ENCODE measurements at places on chromosomes 11 and 22.

GRCh38 chr11:118625036-118625690 lies 17.7 kb downstream of the PHLDB1 start:
- DNase-seq, result peak; percentile 48

DNA sequence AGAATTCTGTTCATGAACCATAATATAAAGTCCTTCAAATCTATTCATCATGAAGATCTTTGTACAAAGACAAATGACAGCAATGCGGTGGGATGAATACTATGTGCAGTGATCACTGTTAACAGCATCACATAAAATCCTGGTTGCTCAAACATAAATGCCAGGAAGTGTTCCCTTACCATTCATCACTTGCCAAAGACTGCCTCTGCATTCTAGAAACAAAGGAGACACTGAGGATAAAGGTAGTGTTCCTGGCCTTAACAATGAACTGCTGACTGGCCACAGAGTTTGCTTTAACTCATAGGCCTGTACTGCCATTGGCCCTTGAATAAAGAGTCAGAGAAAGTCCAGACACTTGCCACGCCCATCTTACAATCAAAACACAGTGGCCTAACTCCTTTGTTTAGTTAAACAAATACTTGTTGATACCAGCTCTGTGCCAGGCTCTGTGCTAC lies 29.5 kb downstream of the C2CD3 start:
- no peak for DNase-seq

GRCh38 chr11:119509969-119510401 lies 87.0 kb upstream of the THY1 start:
- DNase-seq, result no peak

DNA sequence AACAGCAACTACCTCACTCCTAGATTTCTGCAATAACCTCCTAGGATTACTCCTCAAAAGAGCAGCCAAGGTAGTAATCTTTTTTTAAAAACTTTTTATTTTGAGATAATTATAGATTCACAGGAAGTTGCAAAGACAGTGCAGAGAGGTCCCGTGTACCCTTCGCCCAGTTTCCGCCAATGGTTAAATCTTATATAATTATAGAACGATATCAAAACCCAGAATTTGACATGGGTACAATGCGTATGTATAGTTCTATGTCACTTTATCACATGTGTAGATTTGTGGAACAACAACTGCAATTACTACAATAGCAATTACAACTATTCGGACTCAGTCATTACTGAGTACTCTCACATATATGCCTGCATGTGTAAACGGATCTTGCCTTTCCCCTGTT lies 94.8 kb upstream of the APOA1 start:
- DNase-seq, result no peak

DNA sequence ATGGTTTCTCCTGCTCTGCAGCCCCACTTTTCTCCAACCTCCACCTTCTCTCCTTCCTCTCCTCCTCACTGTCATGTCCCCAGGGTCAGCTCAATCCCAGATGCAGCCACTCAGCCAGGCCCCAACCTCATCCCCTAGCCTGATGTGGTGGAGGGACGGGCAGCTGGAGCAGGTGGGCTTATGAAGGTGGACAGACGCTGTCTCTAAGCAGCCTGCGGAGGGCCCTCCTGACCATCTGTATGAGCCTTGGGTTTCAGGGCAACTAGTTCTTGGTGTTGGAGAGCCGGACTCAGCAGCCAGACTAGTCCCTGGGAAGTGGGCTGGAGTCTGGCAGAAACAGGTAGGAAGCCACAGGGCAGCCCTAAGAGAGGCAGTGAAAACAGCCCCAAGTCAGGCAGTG lies 18.1 kb downstream of the CRYBB2 start:
- no peak for DNase-seq

- DNase-seq, result no peak
These were observed 1.4 kb downstream of the RIC8A start for GRCh38 chr11:208917-209260.

DNA sequence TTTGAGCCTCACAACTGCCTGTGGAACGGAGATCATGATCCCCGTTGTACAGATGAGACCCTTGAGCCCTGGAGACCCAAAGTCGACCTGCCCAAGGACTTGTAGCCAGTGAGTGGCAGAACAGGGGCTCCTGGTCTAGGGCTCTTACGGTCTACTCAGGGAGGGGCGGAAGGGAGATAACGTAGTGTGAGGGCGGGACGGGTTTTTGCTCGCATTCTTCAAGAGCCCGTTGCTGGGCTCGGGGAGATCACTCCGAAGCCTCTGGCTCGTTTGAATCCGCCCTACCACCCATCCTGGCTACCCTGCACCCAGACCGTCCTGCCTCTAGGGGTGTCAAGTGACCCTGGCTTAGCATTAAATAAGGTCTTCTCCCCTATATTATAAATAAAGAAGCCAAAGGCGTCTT lies 639 bp downstream of the CRY2 start:
- DNase-seq, result no peak

DNA sequence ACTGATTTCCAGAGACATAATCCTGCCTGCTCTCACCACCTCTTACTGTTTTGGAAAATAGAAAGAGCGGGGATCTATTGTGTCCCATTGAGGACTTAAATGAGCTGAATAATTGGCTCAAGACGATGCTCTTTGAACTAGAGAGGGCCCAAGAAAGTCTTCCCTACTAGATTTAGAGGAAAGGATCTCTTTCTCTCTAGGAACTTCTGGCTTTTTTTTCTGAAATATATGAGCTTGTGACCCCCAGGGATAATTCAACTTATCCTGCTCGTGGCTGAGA lies 461.4 kb upstream of the KIRREL3 start:
- no peak for DNase-seq

GRCh38 chr22:45291061-45291930 lies 6.5 kb downstream of the UPK3A start:
- DNase-seq, result no peak

All from substantia nigra (tissue), 51 donors.